Karpas-422 (cell line): ENCODE measurements at places on chromosomes 5 and 9. TPM values are rescaled to one million over a fixed set of nuclear protein-coding genes. Genes with fewer than 3 reads are reported as not detected.

- no peaks in the 10 kb centered on the region for H3K4me1 ChIP-seq
- no peak overlapping the region for H3K4me3 ChIP-seq
- H3K27ac ChIP-seq: no peak overlapping the region
- H3K27me3 ChIP-seq: no peaks in the 10 kb centered on the region
These were observed 28.6 kb downstream of the PTPDC1 start for GRCh38 chr9:94112716-94113465.

DNA sequence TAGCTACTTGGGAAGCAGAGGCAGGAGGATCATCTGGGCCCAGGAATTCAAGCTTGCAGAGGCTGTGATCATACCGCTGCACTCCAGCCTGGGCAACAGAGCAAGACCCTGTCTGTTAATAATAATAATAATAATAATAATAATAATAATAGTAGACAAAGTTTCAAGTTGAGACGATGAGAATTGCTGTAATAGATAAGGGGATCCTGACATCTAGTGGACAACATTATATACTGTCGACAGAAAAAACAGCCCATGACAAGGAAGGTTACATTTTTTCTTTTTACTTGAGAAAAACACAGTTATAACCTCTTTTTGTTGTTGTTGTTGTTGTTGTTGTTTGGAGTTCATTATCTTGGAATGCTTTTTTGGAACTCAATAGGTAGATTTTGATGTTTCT is 35.3 kb downstream of the NDFIP1 start:
- peaks cover 25% of the 10 kb centered on the region for H3K36me3 ChIP-seq
- no peak overlapping the region for H3K4me3 ChIP-seq
- no peak overlapping the region for H3K27ac ChIP-seq
- H3K4me1 ChIP-seq: no peaks in the 10 kb centered on the region

DNA sequence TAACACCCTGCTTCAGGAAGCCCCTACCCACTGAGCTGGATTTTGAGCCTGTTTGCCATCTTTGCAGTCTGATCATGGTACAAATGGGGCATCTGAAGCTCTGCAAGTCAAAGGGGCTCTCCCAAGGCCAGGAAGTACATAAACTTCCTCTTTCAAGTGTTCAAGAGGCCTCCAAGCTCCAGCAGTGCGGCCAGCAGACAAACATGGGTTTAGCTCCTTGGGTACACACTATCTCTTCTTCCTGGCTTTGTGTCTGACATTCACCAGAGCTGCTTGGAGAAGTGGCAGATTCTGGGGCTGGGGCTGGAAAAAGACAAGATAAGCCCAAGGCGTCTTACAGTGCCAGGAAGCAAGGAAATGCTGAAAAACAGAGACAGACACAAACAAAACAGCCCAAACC is 34.1 kb downstream of the LAMC3 start:
- H3K27me3 ChIP-seq: no peaks in the 10 kb centered on the region; the same call in 1 of the 2 replicates
- no peaks in the 10 kb centered on the region for H3K36me3 ChIP-seq
- H3K4me3 ChIP-seq: peak overlapping the region; percentile 23
- peaks cover 14% of the 10 kb centered on the region for H3K4me1 ChIP-seq

Gene NIM1K
- total RNA-seq: 9.3 and 10.2 TPM in 2 replicates

Gene SYNPO
- total RNA-seq: not detected in 2 replicates

Gene ELOVL7
- total RNA-seq: 0.11 TPM in 1 of 2 replicates, not detected in the other

Gene CNTFR
- total RNA-seq: not detected in 2 replicates

Gene CRHBP
- 13.6 and 27.8 TPM in 2 replicates for total RNA-seq

Gene SLCO4C1
- not detected in 2 replicates for total RNA-seq

GRCh38 chr9:88287972-88288371 is 100.3 kb upstream of the SPIN1 start:
- no peak for DNase-seq
- H3K4me3 ChIP-seq: no peak overlapping the region
- H3K4me1 ChIP-seq: no peaks in the 10 kb centered on the region
- H3K36me3 ChIP-seq: no peaks in the 10 kb centered on the region
- no peaks in the 10 kb centered on the region for H3K27me3 ChIP-seq
- no peak overlapping the region for H3K27ac ChIP-seq

Gene PCDHAC1
- not detected in 2 replicates for total RNA-seq

Gene PCDHB10
- total RNA-seq: 0.11 TPM in 1 of 2 replicates, not detected in the other

Gene CTSL
- total RNA-seq: not detected in 2 replicates

Gene IFNA13
- not detected in 2 replicates for total RNA-seq

GRCh38 chr9:34630402-34631154 is 1.7 kb upstream of the ARID3C start:
- peaks cover 6% of the 10 kb centered on the region; the same call in 1 of the 2 replicates for H3K36me3 ChIP-seq
- H3K4me1 ChIP-seq: peaks cover 12% of the 10 kb centered on the region
- H3K4me3 ChIP-seq: no peak overlapping the region
- H3K27me3 ChIP-seq: 0 out of 2 replicates have a peak, but pooled peaks cover 4% of the 10 kb centered on the region

Gene C9orf153
- 2.9 TPM in 1 of 2 replicates, not detected in the other for total RNA-seq

DNA sequence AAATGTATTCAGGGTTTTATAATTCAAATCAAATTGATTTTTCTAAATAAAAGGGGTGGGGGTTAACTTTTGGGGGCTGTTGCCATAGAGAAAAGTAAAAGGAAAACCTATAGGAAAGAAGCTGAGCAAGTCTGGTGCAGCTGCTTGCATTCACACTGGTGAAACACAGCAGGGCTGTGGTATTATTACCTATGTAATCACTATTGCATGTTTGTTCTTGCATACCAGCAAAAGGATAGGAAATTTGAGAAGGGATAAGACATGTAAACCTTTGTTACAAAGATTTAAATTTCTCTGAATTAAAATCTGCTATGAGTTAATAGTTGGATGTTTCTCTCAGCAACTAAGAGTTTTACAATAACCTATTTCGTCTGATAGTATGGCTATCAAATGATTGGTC is 346.7 kb downstream of the EFNA5 start:
- no peaks in the 10 kb centered on the region for H3K4me1 ChIP-seq
- no peak for DNase-seq
- no peaks in the 10 kb centered on the region for H3K27me3 ChIP-seq
- no peaks in the 10 kb centered on the region for H3K36me3 ChIP-seq
- H3K4me3 ChIP-seq: no peak overlapping the region

Gene PCDHB9
- 0.11 and 0.29 TPM in 2 replicates for total RNA-seq

- H3K27me3 ChIP-seq: no peaks in the 10 kb centered on the region
- DNase-seq: no peak
- H3K4me1 ChIP-seq: no peaks in the 10 kb centered on the region
- H3K27ac ChIP-seq: no peak overlapping the region
- no peaks in the 10 kb centered on the region for H3K36me3 ChIP-seq
- H3K4me3 ChIP-seq: no peak overlapping the region
These were observed 308.6 kb upstream of the EFNA5 start for GRCh38 chr5:107979291-107979690.

DNA sequence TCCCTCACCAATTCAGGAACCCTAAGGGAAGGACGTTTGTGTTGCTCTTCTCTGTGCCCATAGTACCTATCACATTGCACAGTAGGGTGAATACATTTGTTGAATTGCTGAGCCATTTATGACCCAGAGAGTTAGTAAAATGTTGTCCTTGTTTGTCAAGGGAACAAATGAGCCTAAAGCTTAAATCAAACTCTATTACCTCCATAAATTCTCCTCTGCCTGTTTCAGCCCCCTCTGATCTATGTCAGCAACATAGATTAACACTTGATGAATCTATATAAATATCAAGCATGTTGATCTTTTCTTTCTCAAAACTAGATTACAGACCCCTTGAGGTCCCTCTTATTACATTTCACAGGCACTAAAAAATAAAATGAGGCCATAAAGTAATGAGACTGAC is 7.1 kb downstream of the SLC1A1 start:
- H3K36me3 ChIP-seq: no peaks in the 10 kb centered on the region
- no peak overlapping the region for H3K4me3 ChIP-seq
- H3K27ac ChIP-seq: no peak overlapping the region
- H3K4me1 ChIP-seq: no peaks in the 10 kb centered on the region
- no peaks in the 10 kb centered on the region for H3K27me3 ChIP-seq

- DNase-seq: peak; percentile 31
- H3K36me3 ChIP-seq: peaks cover 14% of the 10 kb centered on the region
- no peaks in the 10 kb centered on the region for H3K4me1 ChIP-seq
- H3K4me3 ChIP-seq: no peak overlapping the region
These were observed 22.5 kb downstream of the TMEM268 start for GRCh38 chr9:114633438-114634089.

- DNase-seq: no peak
- H3K4me3 ChIP-seq: no peak overlapping the region
- H3K27ac ChIP-seq: no peak overlapping the region
- no peaks in the 10 kb centered on the region for H3K27me3 ChIP-seq
These were observed 35.3 kb upstream of the FBXL17 start for GRCh38 chr5:108417166-108417670.

Gene KLF4
- total RNA-seq: not detected in 2 replicates

Gene MYO10
- not detected in 2 replicates for total RNA-seq
